ENCODE measurements at places on chromosomes 2 and 18.

- no peak for DNase-seq
These were observed 1202.5 kb downstream of the DSC3 start for GRCh38 chr18:29840089-29840488.

DNA sequence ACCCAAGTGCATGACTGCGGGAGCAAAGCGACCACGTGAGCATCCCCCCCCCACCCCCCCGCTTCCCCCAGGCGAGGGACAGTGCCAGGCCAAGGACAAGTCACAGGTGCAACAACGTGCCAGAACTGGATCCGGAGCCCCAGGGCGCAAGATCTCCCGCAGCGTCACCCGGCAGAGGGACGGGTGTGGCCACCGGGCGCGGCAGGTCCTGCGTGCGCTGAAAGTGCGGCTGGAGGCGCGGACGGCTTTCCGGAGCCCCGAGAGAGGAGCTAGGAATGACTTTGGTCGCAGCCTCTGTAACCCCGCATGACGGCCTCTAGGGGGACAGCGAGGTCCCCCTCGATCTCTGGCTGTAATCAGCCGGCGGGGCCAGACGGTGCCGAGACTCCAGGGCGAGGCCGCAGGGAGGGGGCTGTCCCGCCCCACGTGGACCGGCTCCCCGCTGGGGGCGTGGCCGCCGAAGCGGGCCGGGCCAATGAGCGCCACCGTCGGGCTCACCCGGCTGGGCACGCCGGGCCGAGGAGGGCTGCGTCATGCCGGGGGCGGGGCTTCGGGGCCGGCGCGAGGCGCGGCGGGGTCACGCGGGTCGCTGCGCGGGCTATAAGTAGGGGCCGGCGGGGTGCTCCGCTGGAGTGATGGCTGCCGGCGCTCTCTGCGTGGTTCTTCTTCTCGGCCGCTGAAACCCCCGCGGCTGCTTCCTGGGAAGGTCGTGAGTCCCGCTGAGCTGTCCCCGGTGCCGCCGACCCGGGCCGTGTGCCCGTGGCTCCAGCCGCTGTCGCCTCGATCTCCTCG, at the start of gene SLC20A1:
Gene SLC20A1 (plus strand): TSS at position 630 of the 792 bp plus-strand sequence. CDS start 890 bp downstream, outside the sequence.
- peak; percentile 100 for DNase-seq

DNA sequence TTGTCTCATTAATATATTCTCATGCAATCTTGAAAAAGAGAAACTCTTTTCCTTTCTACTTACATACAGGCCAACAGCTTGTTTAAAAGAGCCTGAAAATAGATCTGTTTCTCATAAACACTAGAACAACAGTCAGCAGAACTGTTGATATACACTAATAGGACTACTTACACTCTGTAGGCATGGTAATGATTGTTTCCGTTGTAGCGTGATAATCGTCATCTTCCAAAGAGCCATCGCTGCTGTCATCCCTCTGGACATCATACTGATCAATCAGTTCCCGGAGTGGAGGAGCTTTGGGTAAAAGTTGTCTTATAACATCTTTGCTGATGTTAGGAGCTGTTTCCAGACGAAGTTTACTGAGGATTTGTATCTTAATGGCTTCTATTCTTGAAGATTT, 476 bp downstream of the MSTN start:
- DNase-seq = no peak

DNA sequence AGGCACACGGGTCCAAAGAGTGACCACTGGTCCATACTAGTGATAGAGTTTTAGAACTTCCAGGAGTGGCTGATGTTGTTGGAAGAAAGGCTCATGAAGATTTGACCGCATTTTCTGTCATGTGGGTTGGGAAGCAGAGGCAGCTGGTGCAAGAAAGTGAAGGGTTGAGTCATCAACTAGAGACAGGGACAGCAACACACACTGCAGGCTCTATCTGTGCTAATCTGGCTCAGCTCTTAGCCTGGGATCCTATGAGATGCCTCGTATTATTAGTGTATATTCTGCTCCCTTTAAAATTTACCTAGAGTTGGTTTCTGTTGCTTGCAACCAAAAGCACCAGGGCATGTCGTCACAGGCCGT, 2.5 kb upstream of the SH3RF3 start:
- DNase-seq = no peak

GRCh38 chr2:149894760-149895159, 307.2 kb upstream of the MMADHC start:
- no peak for DNase-seq

DNA sequence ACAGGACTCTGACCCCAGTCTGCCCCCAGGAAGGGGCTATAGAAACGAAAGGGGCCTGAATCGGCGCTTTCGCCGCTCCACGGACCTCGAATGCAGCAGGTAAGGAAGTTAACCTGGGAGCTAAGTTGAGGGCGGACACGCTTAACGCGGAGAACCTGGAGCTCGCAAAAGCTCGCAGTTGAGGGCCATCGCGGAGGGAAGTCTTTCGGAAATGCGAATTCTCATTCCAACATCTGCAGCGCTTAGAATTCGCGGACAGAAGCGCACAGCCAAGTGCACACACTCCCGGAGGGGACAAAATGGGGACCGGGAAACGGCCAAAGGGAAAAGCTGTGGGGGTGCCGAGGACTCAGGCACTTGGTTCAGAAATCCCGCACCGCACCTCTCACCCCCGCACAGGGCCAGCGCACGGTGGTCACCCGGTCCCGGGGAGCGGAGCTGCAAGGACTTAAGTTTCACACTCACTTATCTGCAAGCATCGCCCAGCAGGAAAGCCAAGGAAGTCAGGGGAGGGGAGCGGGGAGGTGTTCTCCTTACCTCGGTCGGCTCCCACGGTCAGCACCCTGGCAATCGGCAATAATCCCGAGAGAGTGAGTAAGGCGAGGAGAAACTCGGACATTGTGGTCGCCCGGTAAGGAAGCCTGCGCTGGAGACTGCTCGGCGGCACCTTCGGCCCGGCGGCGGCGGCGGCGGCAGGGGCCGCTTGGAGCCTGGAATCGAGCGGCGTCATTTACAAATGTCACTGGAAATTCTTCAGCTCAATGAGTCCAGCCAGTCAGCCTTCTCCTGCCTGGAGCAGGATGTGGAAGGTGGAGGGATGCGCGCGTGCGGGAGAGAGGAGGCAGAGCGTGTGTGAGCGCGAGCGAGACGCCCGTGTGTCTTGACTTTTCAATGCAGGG, 456 bp downstream of the LRP1B start:
- no peak for DNase-seq

GRCh38 chr2:45273412-45274249, 264.4 kb upstream of the SIX2 start:
- no peak for DNase-seq

GRCh38 chr2:28979041-28979440, 2.1 kb upstream of the TOGARAM2 start:
- no peak for DNase-seq

GRCh38 chr2:111031546-111032478, 88.9 kb upstream of the BCL2L11 start:
- no peak for DNase-seq

GRCh38 chr2:207539470-207539869, 9.7 kb downstream of the CREB1 start:
- no peak for DNase-seq

GRCh38 chr18:32956591-32957315, 183.9 kb upstream of the KLHL14 start:
- no peak for DNase-seq

- no peak for DNase-seq
These were observed 9.1 kb downstream of the MSTN start for GRCh38 chr2:190053426-190053825.

DNA sequence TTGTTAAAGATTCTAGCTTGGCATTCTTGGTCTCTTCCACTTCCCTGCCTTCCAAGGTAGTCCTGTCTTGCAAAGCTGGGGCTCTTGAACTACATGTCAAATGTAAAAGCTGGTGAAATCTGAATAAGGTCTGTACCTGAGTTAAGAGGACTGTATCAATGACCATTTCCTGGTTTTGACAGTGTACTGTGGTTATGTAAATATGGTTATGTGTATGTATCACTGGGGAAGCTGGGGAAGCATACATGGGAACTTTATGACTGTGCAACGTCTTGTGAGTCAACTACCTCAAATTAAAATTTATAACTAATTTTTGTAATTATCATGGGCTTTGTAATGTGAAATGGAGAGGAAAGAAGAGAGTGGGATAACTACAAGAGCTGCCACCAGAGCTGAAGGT, 81.7 kb downstream of the COL4A4 start:
- DNase-seq = no peak

GRCh38 chr2:54313147-54313546, 57.1 kb upstream of the TSPYL6 start:
- DNase-seq = no peak

DNA sequence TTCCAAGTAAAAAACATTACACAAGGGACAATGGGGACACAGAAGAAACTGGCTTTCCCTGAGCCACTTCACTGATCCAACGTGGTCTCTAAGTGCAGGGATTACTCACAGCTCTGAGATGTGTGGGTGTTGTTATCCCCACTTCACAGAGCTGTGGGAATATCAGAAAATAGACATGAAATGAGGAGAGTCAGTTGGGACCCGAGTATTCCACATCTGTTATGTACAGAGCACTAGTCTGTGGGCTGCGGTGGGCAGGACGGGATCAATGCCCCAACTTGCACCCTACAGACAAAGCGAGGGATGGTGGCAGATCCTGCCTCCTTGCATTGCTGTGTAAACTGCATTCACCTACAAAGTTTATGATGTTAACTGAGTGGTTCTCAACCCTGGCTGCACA, 11.7 kb downstream of the LAMA1 start:
- DNase-seq = no peak
